RPMI8226 (cell line): ENCODE measurements at places on chromosomes 7 and 10.

GRCh38 chr7:152341039-152341913 is 94.5 kb downstream of the KMT2C start:
- peak; percentile 28 for DNase-seq

DNA sequence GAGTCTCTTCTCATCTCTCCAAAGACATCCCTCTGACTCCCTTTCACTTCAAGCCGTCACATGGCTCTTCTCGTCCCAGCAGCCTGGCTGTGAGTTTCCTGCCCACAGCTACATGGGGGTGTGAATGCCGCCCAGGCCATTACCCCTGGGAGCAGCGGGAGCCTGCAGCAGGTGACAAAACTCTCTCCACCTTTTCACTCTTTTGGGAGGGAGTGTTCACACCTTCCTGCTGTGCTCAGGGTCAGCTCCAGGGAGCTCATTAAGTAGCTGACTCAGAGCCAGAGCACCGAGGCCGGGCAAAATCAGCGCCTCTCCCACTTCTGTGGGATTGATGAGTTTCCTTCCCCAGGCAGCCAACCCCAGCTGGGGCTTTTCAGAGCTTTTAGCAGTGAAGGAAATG is 271.3 kb downstream of the TYW1 start:
- no peak for DNase-seq

- DNase-seq, result no peak
Measured at GRCh38 chr10:118080817-118081216, 34.1 kb upstream of the RAB11FIP2 start.

GRCh38 chr10:120761951-120762350 is 89.2 kb upstream of the WDR11 start:
- no peak for DNase-seq

DNA sequence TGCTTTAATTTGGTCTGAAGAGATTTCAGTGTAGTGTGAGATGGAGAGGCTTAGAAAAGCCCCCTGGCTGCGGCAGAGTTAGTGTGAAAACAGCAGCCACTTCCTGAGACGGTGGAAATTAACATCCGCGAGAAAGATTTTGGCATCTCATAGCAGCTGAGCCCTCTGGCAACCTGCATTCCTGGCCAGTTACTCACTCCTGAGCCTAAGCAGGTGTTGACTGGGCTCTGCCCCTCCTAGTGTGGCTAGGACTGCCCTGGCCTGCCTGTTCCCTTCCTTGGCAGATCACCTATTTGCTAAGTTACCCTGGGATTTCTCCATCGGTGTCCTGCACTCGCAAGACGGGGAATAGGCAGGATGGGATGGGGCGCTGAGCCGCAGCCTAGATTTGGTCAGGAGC is 57.6 kb upstream of the LMTK2 start:
- peak; percentile 40 for DNase-seq

- no peak for DNase-seq
Measured at GRCh38 chr7:39269034-39269433, 291.3 kb downstream of the POU6F2 start.

- DNase-seq, result no peak
Measured at GRCh38 chr7:100966542-100967291, 2.6 kb upstream of the MUC12 start.

DNA sequence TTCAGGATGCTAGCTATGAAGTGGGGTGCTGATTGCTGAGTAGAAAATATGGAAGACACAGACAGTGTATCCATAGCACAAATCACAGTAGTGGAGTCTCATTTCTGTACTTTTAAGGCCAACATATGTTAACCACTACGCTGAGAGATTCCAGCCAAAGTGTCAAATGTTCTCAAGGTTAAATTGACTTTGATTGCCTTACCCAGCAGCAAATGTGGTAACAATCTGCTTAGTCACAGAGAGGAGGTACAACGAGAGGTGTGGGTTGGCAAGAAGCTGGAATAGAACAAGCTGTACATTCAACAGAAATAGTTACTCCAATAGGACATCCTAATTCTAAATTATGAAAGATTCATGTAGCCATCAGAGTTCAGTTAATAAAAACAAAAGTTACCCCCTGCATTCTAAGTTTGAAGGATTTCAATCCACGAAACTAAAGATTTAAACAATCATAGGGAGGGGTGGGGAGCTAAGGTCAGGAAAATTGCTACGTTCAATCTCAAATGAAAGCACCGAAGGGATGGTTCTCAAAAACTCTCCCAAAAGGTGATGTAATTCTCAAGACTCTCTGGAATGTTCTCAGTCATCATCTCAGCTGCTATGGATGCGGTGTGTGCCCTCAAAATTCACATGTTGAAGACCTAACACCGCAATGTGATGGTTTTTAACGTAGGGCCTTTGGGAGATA is 137.0 kb downstream of the ETV1 start:
- DNase-seq, result no peak

DNA sequence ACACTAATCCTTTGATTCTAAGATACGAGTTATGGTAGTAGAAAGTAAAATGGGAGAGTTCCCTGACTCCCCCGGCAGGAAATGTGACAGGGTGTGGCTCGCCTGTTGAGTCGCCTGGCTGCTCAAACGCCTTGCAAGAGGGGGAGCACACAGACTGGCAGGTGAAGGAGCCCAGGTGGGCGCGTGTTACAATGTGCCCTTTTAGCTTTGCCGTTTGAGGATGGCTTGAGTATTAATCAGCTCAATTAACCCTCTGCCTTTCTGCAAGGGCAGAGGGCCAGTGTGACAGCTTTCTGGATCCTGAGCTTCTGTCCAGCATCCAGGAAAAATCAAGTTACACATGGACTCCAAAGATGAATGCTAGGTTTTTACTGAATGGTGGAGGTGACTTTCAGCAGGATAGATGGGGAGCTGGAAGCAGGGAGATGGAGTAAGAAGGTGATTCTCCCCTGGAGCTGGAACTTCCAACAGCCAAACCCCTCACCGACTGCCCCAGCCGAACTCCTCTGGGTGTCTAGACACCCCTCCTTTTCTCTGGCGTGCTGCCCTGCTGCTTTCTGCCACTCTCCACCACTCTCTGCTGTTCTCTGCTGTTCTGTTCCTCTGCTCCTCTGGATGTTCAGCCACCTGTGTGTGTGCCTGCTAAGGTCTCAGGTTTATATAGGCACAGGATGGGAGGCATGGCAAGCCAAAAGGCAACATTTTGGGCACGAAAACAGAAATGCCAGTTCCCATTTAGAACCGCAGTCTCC is 548.8 kb upstream of the KCND2 start:
- DNase-seq, result no peak

GRCh38 chr10:11433657-11434056 is 177.8 kb downstream of the USP6NL start:
- no peak for DNase-seq

DNA sequence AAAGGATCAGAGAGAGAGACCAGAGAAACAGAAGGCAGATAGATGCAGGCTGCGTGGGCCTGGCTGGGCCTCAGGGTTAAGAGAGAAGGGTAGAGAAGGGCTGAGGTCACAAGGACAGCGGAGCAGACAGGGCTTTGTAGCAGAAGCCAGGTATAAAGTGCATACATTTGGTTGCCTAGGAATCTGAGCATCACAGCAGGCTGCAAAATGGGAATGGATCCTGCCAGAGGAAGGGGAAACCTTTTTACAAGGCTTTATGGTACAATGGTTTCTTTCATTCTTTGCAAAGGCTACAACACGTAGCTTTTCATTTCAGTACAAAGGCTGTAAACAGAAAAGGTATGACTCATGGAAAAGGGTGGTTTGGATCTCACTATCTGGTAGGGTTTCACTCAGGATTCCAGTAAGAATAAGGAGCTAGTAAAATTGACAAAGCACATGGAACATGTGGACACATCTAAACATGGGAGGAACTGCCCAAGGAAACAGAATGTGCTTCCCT is 275.1 kb downstream of the DOCK4 start:
- DNase-seq, result no peak

GRCh38 chr7:116554911-116555310 is 30.1 kb downstream of the CAV1 start:
- DNase-seq, result no peak
